ENCODE measurements at places on chromosomes 3 and 15.
A peak's percentile ranks its signal among the peaks of the same experiment; 100 is the strongest.

DNA sequence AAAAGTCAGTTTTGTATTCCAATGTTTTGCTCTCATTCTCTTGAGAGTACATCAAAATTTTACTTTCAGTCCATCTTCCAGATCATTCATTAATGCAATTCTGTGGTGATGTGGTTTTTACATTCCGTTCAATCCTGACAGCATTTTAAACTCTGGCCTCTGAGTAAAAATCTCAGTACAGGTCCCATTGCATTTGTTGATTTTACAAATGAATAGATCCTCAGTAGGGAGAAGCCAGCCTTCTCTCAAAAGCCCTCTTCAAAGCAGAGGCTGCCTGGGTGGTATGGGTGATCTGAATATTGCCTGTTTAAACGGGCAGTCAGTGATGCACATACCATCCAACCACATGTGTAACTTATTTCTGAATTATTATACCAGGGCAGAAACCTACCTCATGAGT, 72.5 kb upstream of the TSC22D2 start:
- no peak for DNase-seq

DNA sequence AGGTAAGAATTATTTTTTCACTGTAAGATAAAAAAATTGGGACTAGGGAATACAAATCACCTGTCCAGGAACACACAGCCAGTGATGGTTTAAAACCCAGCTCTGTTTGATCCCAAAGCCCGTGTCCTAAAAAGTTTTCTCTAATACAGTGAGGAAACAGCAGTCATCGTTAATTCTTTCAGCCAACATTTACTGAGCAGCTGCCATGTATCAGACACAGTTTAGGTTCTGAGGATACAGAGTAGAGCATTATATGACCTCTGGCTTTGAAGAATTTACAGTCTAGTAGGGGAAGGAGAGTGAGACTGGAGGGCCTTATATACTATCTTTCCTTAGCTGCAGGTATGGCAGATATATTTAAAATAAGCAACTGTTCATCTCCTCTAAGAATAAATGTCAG, 82.7 kb downstream of the KCNMB2 start:
- DNase-seq, result no peak

GRCh38 chr15:52228921-52229320, 37.7 kb upstream of the GNB5 start:
- no peak for DNase-seq

- DNase-seq, result no peak
Observed at GRCh38 chr3:55912880-55913279, 425.8 kb upstream of the WNT5A start.

- peak; percentile 68 for DNase-seq
Observed at GRCh38 chr15:57551715-57552677, 39.7 kb upstream of the MYZAP start.

DNA sequence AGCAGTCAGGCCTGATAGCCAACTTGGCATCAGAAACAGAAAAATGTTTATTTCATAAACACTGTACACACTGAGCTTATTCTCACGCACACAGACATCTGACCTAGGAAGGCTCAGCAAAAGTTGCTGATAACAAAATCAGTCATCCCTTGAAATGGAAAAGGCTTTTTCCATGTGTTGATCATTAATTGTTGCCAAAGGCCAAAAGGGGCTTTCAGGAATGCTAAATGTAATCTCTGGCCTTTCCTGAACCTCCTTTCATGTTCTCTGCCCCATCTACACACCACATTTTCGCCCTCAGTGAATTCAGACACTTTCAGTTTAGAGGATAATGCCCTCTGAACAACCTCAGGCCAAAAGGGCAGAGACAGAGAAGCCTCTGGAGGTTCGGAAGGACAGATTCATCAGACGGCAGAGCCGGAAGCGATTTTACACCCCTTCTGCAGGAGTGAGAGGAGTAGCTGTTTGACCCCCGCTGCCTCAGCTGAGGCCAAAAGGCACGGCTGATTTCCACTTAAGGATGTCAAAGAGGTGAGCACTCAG, 14.5 kb downstream of the RTP4 start:
- DNase-seq, result no peak

DNA sequence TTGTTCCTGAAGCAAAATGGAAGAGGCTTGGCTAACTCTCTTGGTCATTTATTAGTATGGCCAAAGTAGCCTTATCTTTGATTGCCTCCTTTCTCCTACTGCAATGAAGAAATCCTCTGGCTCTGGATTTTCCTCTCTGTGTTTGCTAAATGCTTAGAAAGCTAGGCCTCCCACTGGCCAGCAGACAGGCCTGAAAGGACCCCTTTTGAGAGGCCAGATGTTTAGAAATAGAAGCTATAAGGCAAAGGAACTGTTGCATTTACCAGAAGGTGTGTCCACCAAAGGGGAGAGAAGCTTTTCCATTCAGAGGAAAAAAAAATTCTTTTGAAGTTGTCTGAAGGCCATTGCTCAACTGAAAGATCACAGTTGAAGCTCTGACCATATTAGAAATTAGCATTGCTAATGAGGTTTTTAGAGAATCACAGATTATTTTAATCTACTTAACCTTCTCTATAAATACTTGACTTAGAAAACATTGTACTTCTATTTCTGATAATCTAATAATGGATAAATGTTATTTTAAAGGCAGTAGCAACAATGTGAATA, 160.8 kb downstream of the SYNPR start:
- DNase-seq, result no peak

DNA sequence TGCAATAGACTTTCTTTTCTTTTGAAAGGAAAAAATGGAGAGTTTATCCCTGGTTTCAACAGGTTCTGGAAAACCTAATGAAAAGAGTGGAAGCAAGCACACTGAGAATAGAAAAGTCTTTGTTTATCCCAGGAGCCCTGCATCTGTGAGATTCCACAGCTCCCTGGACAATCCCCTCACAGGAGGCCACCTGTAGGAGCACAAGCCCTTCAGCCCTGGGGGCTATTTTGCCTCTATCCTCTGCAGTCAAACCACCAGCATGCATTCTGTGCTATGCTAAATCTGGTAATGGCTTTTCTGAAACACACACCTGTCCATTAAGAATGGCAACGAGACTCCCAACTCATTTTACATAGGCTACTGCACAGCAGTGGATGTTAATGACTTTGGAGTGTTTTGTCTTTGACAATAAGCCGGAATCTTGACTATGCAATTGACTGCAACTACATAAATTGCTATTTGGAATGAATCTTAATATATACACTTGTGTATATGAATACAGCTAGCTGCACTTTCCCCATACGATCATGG, 369.4 kb downstream of the NR2F2 start:
- DNase-seq, result no peak

GRCh38 chr3:162704799-162705385, 1208.3 kb downstream of the OTOL1 start:
- no peak for DNase-seq

DNA sequence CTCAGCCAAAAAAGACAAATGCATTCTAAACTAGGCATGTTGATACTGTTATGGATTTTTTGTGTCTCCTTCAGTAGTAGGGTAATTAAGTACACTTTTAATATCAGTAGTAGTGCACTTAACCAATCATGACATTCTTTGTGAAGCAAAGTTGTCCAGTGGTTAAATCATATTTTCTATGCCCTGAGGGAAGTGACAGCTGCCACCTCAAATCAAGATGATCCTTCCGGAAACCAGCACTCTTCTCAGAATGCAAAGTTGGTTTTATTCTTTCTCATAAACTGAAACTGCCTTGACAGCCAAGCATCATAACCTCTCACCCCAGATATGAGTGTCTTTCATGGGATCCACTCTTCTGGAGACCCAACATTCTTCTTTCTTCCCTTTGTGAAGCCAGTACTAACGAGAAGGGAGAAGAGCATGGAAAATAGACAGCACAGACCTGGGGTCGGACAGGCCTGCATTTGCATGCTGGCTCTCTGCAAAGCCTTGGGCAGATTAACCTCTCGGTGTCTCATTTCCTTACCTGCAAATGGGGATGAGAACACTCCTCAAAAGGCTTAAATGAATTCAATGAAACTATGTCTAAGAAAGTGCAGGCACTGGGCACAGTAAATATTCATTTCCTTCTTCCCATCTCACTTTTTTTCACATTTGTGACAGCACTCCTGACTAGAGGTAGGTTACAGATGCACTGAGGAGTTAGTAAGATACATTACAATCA, 13.2 kb downstream of the AAGAB start:
- DNase-seq, result no peak

GRCh38 chr15:88621789-88622604, 857 bp downstream of the AEN start:
- no peak for DNase-seq

DNA sequence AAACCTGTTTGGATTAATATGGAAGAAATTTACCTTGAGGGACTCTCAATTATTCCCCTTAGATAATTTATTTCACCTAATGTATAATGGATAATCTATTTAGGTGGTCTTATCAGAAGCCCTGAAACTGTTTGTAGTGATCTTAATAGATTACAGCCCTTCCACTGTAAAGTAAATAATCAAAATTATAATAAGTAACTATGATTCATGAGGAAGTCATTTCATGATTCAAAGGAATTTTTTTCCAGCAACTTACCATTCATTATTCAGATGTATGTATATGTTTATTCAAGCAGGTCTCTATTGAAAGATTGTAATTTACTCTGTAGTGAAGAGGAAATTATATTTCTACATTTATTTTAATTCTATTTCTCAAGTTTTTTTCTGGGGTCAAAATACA, 250.6 kb upstream of the ROBO1 start:
- no peak for DNase-seq

- DNase-seq, result no peak
Observed at GRCh38 chr3:59135096-59135495, 85.3 kb upstream of the CFAP20DC start.

DNA sequence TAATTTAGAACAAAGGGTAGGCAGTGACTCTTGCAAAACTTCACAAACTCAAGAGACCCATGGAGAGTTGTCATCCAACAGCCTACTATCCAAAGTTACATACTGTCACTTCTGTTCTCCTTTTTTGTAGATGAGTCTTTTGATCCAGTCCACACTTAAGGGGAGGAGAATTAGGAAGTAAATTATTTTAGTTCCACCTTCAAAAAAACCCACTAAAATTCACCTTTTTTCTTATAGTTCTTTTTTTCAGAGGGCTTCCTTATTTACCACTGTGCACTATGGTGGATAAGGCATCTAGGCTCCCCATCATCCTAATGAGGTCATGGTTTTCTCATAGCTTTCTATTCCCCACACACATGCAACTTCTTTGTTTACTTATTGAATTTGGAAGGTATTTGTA, 8.6 kb upstream of the TCAIM start:
- no peak for DNase-seq

GRCh38 chr15:72835294-72835890, 51.8 kb upstream of the ADPGK start:
- no peak for DNase-seq

DNA sequence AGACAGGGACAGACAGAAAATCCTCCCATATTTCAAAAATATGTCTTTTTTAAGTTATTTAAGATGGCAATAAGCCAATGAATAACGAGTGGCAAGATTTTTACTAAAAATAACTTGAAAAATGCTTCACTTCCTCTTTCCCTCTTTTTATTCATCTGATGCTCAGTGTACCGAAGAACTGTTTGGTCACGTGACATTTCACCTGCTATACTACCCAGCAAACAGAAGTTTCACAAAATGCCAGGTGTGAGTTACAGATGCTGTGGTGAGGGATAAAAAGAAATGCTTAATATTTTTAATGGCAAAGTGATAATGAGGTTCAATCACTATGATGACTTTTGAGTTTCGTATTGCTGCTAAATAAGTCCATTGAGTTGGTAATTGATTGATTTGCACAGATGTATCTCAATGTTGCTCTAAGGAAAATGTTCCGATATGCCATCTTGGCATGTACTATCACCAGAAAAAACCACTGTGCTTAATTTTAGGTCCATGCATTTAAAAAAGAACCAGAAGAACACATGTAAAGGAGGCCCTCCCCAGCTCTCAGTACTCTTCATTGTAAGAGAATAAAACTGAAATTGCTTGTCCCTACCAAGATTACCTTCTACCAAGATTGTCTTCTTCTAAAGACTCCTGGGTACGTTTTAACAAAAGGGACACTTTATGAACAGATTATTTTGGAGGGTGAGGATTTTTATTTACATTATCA, 26.0 kb upstream of the SEC62 start:
- no peak for DNase-seq

- no peak for DNase-seq
Observed at GRCh38 chr3:190534986-190535385, 21.1 kb downstream of the IL1RAP start.

Measured in ecto neural progenitor cell (in vitro differentiated cells).